ENCODE measurements at places on chromosomes 12 and 14. TPM values are rescaled to one million over a fixed set of nuclear protein-coding genes. Genes with fewer than 3 reads are reported as not detected.

The PCED1B gene
- total RNA-seq = 0.22 TPM

The C1S gene
- 0.09 TPM for total RNA-seq

The EIF2S3B gene
- total RNA-seq = 0.54 TPM

The CD4 gene
- total RNA-seq = not detected

The AKAP6 gene
- 0.86 TPM for total RNA-seq

The KRT6C gene
- not detected for total RNA-seq

The APAF1 gene
- total RNA-seq = 18.2 TPM

The RIPK3 gene
- total RNA-seq = 2.1 TPM

The RERG gene
- total RNA-seq = not detected

The TAS2R7 gene
- total RNA-seq = 0.09 TPM

The B4GALNT3 gene
- not detected for total RNA-seq

The LRCOL1 gene
- 20.0 TPM for total RNA-seq

The MORN3 gene
- total RNA-seq = 0.17 TPM

The CAPZA3 gene
- not detected for total RNA-seq

The EFS gene
- not detected for total RNA-seq

The SLC38A4 gene
- total RNA-seq = 5.1 TPM

The MMP14 gene
- total RNA-seq = 51.7 TPM

The MIPOL1 gene
- 8.9 TPM for total RNA-seq

The GON7 gene
- total RNA-seq = 20.4 TPM

The PTPRQ gene
- total RNA-seq = under 0.01 TPM

The FIGNL2 gene
- 0.43 TPM for total RNA-seq

Measured in dermis lymphatic vessel endothelial cell (primary cell).